ENCODE measurements at places on chromosomes 16 and 17.

- no peak for DNase-seq
These were observed 26.2 kb upstream of the NGFR start for GRCh38 chr17:49468811-49469385.

DNA sequence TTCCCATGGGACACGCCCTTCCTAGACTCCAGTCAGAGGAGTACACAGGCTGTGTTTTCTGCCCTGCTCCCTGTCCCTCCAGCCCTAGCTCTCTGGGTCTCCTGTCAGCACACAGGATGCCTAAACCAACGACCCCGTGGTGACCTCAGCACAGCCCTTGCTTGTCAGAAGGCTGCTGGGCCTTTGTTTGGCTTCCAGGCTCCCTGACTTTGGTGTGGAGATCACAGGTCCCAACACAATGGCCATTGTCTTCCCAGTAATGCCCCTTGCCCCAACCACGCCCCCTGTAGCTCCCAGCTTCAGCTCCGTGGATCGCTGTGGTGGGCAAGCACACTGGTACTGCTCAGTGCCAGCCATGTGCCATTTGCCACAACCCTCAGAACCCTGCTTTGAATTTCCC lies 15.0 kb downstream of the HNF1B start:
- DNase-seq, result no peak

DNA sequence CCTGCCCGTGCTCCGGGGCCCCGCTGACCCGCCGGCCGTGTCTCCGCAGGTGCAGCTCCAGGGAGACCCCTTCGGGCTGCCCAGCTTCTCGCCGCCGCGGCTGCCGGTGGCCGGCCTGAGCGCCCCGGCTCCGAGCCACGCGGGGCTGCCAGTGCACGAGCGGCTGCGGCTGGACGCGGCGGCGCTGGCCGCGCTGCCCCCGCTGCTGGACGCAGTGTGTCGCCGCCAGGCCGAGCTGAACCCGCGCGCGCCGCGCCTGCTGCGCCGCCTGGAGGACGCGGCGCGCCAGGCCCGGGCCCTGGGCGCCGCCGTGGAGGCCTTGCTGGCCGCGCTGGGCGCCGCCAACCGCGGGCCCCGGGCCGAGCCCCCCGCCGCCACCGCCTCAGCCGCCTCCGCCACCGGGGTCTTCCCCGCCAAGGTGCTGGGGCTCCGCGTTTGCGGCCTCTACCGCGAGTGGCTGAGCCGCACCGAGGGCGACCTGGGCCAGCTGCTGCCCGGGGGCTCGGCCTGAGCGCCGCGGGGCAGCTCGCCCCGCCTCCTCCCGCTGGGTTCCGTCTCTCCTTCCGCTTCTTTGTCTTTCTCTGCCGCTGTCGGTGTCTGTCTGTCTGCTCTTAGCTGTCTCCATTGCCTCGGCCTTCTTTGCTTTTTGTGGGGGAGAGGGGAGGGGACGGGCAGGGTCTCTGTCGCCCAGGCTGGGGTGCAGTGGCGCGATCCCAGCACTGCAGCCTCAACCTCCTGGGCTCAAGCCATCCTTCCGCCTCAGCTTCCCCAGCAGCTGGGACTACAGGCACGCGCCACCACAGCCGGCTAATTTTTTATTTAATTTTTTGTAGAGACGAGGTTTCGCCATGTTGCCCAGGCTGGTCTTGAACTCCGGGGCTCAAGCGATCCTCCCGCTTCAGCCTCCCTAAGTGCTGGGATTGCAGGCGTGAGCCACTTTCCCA lies 5.9 kb downstream of the CTF1 start:
- DNase-seq, result peak; percentile 80

DNA sequence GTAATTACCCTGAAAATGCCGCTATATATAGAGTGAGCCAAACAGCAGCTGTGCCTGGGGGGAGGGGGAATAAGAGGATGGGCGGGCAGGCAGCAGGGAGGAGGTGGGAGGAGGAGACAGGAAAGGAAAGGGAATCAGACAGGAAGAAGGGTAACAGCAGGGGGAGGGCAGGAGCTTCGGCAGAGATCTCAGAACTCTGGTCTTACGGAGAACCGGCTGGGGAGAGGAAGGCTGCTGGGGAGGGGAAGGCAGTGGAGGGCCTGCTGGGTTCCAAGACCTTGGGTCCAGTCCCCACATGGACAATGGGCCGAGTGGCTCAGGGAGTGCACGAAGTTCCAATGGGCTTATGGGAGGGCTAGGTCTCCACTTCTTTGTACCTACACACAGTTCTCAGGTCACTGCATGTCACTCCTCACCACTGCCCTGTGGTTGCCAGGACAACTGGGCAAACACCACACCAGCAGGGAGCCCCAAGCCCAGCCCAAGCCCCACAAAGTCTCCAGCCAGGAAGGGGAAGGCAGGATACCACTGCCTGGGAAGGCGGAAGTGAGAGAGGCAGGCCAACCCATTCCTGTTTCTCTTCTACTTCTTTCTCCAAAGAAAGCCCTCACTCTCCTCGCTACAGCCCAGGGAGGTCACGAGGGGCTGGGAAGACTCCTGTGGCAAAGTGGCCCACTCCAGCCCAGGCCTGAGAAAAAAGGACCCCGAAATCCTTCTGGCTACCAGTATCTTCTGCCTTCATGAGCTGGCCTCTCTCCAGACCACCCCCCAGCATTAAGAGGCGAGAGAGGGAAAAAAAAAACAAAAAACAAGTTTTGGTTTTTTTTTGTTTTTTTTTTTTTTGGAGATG lies 25.3 kb downstream of the G6PC3 start:
- DNase-seq, result peak; percentile 95

DNA sequence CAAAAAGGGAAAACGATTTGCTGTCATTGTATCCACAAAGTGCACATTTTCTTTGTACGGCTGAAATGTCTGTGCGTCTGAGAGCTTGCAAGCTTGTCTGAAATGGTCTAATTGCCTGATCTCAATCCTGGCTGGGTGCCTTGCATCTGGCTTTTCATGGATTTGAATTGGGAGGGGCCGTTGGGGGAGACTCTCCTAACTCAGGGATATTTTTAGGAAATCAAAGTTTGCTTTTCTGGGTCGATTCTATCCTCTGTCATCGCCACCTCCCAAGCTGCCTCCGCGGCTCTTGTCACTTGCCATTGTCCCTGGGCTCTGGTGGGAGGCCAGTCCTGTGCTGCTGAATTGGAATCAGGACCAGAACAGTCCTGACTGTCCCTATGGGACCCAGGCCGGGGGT lies 33.3 kb upstream of the MGAT5B start:
- peak; percentile 66 for DNase-seq

GRCh38 chr17:8826808-8827435 lies 27.8 kb upstream of the MFSD6L start:
- DNase-seq, result no peak

GRCh38 chr17:34709158-34709754 lies 129.9 kb downstream of the TMEM132E start:
- DNase-seq, result no peak
